ENCODE measurements at places on chromosomes 5 and 9. TPM values are rescaled to one million over a fixed set of nuclear protein-coding genes. Genes with fewer than 3 reads are reported as not detected.

Gene SOX30
- 0.15 TPM for total RNA-seq

Gene CCDC127
- 3.7 TPM for total RNA-seq

Gene PTGER4
- 3.6 TPM for total RNA-seq

Gene PCDHGB1
- 0.23 TPM for total RNA-seq

Gene GFI1B
- not detected for total RNA-seq

Gene C6
- not detected for total RNA-seq

Gene DIPK1B
- total RNA-seq: not detected

Gene ENTREP1
- not detected for total RNA-seq

Gene MAMDC2
- 2.2 TPM for total RNA-seq

Gene TLX3
- not detected for total RNA-seq

Gene SPTLC1
- total RNA-seq: 72.9 TPM

Gene TLN1
- total RNA-seq: 99.5 TPM

Gene SAXO1
- total RNA-seq: not detected

Gene DOCK2
- not detected for total RNA-seq

Gene TSSK1B
- total RNA-seq: not detected

Gene TMEM252
- 0.26 TPM for total RNA-seq

Gene POU5F2
- total RNA-seq: 0.13 TPM

Gene CDX1
- 6.6 TPM for total RNA-seq

Gene GPX8
- total RNA-seq: 0.37 TPM

Gene FGD3
- total RNA-seq: 14.7 TPM

Gene EIF4E1B
- total RNA-seq: not detected

Gene BTNL3
- not detected for total RNA-seq

Gene GPR150
- total RNA-seq: not detected

Gene BTNL8
- 0.13 TPM for total RNA-seq
